ENCODE measurements at places on chromosomes 12 and 14. TPM values are rescaled to one million over a fixed set of nuclear protein-coding genes. Genes with fewer than 3 reads are reported as not detected.

KRT6C gene
- not detected for total RNA-seq

SLCO1B1 gene
- total RNA-seq: not detected

CD4 gene
- total RNA-seq: 26.5 TPM

SOAT2 gene
- not detected for total RNA-seq

FERMT2 gene
- 167 TPM for total RNA-seq

LRRK2 gene
- total RNA-seq: 15.3 TPM

PRPF39 gene
- total RNA-seq: 26.6 TPM

DNA sequence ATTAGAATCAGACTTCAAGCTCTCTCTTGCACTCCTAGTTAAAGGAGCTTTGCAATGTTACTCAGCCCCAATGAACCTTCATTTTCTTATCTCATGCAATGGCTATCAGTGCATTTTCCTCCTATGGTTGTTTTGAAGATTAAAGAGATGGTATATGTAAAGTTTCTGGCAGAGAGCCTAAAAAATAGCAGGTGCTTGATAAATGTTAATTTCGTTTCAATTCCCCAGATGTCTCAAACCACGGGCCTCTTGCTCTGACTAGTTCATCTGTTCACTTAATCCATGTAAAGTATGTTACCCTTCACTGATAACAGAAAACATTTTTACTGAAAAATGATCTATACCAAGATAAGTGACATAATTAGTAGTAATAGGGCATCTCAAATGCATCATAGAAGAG lies 735.4 kb upstream of the USP15 start:
- DNase-seq: no peak

GRCh38 chr14:106790189-106791036 lies 1264.0 kb downstream of the TMEM121 start:
- peak; percentile 66 for DNase-seq

- no peak for DNase-seq
Measured at GRCh38 chr12:38384816-38385378, 68.3 kb downstream of the ALG10B start.

- DNase-seq: no peak
Measured at GRCh38 chr12:27869567-27869966, 89.5 kb upstream of the MANSC4 start.

DNA sequence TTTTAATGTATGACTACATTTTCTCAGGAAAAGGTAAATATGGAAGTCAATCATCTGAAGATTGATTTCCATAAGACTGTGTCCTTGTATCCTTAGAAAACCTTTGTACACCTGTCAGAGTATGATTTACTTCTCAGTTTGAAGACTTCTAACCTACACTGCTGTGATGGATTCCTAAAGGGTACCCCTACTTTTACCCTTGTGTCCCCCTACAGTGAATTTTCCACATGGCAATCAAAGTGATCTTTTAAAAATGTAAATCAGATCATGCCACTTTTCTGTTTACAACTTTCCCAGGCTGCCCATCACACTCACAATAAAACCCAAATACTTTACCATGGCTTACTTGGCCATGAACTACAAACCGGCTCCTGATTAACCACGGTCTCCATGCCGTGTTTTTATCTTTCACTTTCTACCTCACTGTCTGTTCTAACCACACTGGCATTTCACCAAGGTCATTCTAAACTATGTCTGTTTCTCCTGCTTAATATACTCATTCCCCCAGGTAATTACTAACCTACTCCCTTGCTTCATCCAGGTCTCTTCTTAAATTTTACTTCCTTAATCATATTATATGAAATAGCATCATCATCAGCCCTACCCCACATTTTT lies 8.1 kb downstream of the DNAI7 start:
- no peak for DNase-seq

DNA sequence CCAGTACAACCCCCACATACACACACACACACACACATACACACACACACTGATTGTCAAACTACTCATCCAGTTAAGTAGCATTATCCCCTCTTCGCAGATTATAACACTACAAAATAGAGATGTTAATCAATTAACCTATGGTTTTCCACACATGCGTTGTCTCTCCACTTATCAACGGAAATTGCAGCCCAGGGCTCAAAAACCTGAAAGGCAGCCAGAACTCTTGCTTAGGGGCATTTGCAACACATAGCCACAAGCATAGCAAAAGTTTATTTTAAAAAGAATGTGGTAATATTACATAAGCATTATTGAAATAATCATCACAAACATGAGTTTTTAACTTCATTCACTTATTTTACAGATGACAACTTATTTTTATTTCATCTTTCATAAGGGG lies 265.8 kb downstream of the SLC16A7 start:
- no peak for DNase-seq

GRCh38 chr14:21096978-21097635 lies 1.3 kb downstream of the ZNF219 start:
- DNase-seq: no peak

- peak; percentile 46 for DNase-seq
Measured at GRCh38 chr12:7219599-7220243, 30.2 kb downstream of the PEX5 start.

GRCh38 chr14:105269405-105269804 lies 21.1 kb downstream of the BTBD6 start:
- DNase-seq: no peak

GRCh38 chr12:115158816-115159215 lies 474.8 kb upstream of the TBX3 start:
- DNase-seq: no peak

DNA sequence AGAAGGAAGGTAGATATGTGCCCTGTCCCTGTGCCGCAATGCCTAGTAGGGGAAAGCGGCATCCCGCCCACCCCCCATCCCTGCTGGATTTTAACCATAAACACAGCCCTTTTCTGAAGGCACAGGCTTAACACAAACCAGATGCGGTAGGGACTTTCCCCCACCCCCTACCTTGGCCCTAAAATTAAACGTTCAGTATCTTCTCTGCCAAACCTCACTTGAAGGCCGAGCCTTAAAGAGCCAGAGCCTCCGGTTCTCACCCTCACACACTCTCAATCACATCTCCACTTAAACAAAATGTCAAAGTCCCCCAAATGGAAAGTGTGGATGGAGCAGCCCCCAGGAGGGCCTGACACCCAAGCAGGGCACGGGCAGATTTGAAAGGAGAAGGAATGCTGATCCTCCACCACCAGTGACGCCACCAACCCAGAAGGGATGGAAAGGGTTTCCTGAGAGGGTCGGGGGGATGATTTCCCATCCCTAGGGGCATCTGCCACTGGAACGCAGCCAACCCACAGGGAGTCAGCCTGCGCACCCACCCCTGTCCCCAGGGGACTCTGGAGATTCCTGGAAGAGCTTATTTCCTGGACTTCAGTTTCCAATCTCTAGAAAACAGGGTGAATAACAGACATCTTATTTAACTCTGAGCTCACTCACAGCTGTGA lies 26.4 kb downstream of the ACTN1 start:
- no peak for DNase-seq

DNA sequence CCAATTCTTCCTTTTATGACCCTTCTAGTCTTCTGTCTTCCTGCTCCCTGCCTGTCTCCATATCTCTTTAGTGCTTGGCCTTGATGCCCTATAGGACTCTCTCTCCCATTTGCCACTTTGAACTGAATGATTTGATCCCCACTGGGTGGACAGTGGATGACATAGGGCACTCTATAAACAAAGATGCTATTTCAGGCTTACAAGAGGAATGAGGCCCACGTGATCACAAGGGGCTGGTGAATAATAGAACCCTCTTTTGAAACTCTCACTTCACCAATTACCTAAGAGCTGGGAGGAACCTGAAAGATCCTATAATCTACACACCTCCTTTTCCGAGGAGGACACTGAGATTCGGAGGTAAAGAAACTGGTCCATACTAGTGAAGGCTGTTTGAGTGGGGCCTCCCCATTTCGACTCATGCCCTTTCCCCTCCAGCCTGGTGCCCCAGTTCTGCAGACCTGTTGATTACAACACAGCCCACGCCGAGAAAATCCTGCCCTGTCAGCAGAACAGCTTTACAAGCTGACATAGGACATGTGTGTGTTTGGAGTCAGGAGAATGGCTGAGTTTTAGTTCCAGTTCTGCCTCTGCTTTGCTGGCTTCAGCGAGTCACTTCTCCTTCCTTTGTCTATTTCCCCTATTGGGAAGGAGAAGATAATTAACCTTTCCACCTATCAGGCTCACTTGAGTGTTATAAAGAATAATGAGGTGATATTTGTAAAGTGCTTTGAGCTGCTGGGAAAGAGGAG lies 400.3 kb downstream of the ZFP36L1 start:
- no peak for DNase-seq

DNA sequence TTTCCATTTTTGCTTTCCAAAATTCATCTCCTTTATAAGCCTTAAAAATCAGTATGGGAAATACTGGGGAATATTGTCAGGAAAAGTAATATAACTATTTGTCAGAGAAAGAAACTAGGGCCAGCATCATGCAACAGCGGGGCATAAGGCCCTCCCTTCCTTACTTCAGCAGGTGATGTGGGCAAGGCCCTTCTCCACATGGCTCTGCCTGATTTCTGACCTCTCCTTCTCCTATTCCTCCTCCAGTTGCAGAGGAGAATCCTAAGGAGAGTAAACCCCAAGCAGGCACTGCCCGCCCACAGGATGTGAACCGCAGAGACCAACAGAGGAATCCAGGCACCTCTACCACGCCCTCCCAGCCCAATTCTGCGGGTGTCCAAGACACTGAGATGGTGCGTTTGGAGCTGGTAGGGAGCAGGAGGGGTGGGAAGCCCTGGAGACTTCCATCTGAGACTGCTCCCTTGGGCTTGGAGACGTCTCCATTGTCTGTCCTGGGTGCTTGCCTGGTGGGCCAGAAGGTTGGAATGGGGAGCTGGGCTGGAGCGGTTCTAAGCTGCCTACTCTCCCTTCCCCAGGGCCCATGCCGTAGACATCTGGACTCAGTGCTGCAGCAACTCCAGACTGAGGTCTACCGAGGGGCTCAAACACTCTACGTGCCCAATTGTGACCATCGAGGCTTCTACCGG lies 2.7 kb upstream of the SOAT2 start:
- no peak for DNase-seq

- no peak for DNase-seq
Measured at GRCh38 chr12:52555577-52555976, 2.6 kb upstream of the KRT71 start.

Measured in omental fat pad (tissue), 4 donors.